ENCODE measurements at places on chromosomes 1 and 21.
A peak's percentile ranks its signal among the peaks of the same experiment; 100 is the strongest.

DNA sequence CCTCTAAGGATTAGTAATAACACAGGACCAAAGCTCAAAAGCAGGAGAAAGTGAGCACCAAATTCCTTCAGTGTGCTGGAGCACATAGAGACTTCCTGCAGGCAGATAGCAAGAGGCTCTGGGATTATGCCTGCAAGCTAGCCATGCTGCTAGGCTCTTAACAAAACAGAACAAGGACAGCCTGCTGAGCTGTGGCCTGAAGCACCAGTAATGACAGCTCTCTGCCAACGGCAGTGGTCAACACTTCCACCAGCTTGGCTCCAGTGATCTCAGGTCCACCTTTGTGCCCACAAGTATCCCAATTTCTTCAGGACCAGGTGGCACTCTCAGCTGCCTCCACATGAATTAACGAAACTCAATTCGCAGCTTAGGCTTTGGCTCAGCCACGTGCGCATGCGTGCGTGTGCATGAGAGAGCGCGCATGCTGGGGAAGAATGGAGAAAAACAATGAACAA is 64.2 kb downstream of the SLC45A1 start:
- DNase-seq = no peak

- DNase-seq = no peak
Measured at GRCh38 chr21:36125512-36126207, 9.2 kb upstream of the CBR3 start.

DNA sequence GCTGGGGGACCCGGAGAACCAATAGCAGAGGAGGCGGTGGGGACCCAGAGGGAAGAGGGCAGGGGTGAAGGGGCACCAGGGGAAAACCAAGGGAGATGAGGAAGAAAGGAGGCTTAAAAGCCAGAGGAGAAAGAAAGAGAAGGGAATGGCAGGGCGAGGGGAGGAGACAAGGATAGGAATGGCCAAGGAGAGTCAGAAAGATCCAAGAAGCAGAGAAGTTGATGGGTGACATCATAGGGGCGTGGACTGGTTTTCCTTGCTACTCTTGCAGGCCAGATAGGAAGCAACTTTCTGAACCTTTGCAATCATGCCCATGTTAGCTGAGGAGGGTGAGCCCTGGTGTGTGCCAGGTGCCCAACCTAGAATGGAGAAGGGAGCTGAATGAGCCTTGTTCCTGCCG is 5.4 kb downstream of the NPR1 start:
- no peak for DNase-seq

GRCh38 chr1:160818207-160818937 is 22.4 kb downstream of the LY9 start:
- DNase-seq = no peak

- peak; percentile 8 for DNase-seq
Measured at GRCh38 chr1:100400404-100400803, 48.1 kb downstream of the CDC14A start.

- no peak for DNase-seq
Measured at GRCh38 chr1:42700006-42700405, 17.8 kb downstream of the YBX1 start.

DNA sequence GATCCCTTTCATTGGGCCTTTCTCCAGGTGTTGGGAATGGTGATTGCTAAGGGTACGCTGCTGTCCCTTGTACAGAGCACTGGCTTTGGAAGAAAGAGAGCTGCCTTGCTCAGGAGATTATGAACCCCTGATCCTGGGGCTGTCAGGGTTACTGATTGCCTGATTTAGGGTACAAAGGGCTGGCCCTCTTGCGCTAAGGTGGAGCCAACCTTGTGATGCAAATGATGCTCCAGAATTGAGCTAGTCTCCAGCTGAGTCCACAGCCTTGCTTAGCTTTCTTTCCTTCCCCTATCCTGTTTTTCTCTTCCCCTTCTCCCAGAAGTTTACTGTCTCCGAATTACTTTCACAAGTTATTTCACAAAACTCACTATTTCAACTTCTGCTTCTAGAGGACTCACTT is 334.7 kb downstream of the AMY1C start:
- no peak for DNase-seq

GRCh38 chr1:159752135-159752580 is 28.6 kb upstream of the DUSP23 start:
- peak; percentile 19 for DNase-seq

DNA sequence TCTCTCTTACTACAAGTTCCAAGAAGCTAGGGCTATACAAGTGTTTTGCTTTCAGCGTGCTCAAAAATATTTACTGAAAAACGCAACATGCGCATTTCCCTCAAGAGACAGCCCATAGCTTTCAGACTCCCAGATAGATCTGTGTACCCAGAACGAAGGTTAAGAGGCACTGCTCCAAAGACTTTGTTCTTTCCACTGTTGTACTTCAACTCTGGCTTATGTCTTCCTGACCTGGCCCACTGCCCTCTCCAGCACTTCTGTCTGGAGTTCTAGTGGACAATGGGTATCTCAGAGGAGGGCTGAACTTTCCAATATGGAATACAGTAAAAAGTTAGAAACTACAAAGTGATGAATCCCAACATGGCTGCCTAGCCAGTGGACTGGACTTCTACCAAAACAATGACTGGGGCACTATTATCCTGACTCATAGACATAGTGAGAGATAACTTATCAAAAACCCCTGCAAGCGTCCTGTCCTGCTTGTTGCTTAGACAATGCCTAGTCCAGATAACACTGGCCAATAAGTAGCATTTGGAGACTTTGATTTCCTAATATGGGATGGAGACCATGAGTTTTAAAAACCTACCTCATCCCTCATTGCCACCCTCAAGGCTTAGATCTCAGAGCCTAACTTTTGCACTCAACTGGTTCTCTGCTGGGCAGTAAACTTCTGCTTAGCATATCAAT is 8.8 kb upstream of the ADAR start:
- no peak for DNase-seq

GRCh38 chr1:237748171-237748960 is 142.4 kb downstream of the ZP4 start:
- no peak for DNase-seq

DNA sequence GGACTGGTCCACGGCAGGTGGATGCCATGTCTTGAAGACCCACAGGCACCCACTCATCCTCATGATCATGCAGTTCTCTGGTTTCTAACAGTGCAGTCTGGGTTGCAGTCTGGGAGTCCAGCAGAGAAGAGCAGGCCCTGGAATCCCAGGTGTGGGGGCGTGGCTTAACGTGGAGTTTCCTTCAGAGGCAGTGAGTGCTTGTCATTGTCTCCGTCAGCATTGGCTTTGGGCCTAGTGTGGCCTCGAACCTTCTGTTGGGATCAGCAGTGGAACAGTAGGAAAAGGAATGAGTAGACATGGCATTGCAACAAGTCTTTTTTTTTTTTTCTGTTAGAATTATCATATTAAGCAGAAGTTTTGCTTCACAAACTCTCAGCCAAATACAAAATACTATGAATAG is 12.8 kb downstream of the LGALS8 start:
- no peak for DNase-seq

GRCh38 chr1:19438516-19439195 is 46.7 kb downstream of the CAPZB start:
- DNase-seq = no peak

DNA sequence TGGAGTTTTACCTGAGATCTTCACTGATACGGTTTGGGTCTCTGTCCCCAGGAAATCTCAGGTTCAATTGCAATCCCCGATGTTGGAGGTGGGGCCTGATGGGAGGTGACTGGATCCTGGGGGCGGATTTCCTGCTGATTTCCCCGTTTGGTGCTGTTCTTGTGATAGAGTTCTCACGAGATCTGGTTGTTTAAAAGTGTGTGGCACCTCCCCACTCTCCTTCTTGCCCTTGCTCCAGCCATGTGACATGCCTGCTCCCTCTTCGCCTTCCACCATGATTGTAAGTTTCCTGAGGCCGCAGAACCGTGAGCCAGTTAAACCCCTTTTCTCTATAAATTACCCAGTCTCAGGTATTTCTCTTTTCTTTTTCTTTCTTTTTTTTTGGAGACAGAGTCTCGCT is 126.4 kb upstream of the SLC45A1 start:
- DNase-seq = no peak

DNA sequence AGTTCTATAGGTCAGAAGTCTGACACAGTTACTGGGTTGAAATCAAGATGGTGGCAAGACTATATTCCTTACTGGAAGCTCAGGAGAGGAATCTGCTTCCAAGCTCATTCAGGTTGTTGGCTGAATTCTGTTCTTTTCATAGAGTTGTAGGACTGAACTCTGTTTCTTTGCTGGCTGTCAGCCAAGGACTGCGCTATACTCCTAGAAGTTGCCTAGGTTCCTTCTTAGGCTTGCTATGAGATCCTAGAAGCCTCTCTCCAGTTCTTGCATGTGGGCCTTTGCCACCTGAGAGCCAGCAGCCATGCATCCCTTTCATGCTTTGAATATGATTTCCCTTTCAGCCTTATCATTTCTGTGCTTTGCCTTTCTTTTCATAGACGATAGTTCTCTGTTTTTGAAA is 176.4 kb downstream of the RPS6KC1 start:
- DNase-seq = no peak

GRCh38 chr1:60430375-60430774 is 356.8 kb upstream of the C1orf87 start:
- DNase-seq = no peak

GRCh38 chr1:33152685-33153432 is 29.0 kb downstream of the TRIM62 start:
- DNase-seq = no peak

- DNase-seq = no peak
Measured at GRCh38 chr1:74613894-74614293, 59.7 kb downstream of the ERICH3 start.

DNA sequence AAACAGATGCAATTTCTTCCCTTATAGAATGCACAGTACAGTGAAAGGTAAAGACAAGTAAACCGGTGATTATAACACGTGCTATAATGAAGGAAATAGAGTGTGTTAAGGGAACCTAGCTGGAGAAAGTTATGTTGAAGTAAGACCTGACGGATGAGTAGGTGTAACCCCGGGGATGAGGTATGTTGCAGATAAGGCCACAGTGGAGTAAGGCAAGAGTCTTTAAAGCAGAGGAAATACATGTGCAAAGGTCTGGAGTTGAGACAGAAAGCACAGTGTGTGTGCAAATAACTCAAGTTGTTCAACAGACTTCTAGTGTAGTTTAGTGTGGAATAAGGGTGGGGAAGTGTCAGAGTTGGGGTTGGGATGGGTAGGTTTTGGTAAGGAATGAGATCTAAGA is 2.9 kb downstream of the DBT start:
- DNase-seq = no peak

DNA sequence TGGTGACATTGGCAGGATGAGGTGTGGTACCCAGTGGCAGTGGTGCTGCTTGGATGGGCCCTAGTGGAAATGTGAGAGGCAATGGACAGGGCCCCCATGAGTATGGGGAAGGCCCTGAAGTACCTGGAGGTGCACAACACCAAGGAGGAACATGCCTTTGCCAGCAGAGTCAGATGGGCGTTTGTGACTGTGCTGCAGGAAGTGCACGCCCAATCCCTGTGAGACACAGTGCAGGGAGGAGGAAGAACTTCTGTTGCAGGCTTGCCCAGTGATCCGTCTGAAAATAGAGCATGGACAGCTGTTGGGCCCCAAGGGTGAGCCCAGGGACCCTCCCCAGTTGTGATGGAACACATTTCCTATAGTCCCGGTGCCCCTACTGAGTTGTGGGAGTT is 42.7 kb downstream of the GJA5 start:
- no peak for DNase-seq

- DNase-seq = no peak
Measured at GRCh38 chr1:156608036-156608674, 6.9 kb upstream of the GPATCH4 start.

- DNase-seq = no peak
Measured at GRCh38 chr1:182309631-182310351, 81.8 kb downstream of the GLUL start.

- no peak for DNase-seq
Measured at GRCh38 chr1:20190256-20191160, 4.2 kb upstream of the PLA2G2C start.

DNA sequence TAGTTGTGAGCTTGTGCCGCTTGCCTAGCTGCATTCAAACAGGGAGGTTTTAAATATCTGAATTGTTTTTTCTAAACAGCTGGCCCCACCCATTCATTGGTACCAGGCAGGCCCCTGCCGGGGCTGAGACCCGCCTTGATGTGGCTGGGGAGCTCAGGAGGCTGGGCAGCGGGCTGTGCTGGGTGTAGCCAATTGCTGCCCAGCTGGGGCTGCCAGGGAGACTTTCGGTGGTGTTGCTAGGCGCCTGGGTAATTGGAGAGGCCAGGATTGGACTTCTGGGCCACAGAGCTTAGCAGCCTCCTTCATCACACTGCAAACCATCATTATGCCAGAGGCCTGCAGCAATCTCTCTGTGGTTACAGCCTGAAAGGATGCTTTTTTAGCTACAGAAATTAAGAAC is 12.2 kb downstream of the RHBDL2 start:
- DNase-seq = no peak

- peak; percentile 20 for DNase-seq
Measured at GRCh38 chr1:211654838-211655787, 20.3 kb downstream of the NEK2 start.

GRCh38 chr1:35201631-35202030 is 8.7 kb upstream of the SFPQ start:
- no peak for DNase-seq

- no peak for DNase-seq
Measured at GRCh38 chr21:22710721-22711120, 1712.5 kb downstream of the NCAM2 start.

DNA sequence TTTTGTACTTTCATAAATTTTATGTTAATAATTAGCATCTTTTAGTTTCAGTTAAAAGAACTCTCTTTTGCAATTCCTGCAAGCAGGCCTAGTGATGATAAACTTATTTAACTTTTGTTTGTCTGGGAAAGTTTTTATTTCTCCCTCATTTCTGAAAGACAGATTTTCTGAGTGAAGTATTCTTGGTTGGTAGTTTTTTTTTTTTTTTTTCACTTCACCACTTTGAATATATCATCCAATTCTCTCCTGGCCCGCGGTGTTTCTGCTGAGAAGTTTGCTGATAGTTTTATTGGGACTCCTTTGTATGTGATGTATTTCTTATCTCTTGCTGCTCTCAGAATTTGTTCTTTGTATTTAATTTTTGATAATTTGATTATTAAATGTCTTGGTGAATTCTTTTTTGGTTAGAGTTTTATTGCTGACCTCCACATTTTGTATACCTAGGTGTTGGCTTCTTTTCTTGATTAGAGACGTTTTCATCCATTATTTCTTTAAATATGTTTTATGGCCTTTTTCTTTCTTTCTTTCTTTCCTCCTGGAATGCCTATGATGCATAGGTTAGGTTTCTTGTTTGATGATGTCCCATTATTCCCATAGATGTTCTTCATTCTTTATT is 45.9 kb downstream of the BRINP2 start:
- no peak for DNase-seq

- no peak for DNase-seq
Measured at GRCh38 chr1:233140974-233141373, 154.6 kb downstream of the PCNX2 start.

- no peak for DNase-seq
Measured at GRCh38 chr21:17529648-17530047, 16.8 kb downstream of the CXADR start.
